Activated T-helper 2 cell treated with anti-CD3 and anti-CD28 coated beads, Interferon-gamma antibody, Interleukin-2, Interleukin-4, amounts not matched to agents 10 μg/mL and 5 μg/mL and 100 μg/mL, durations not matched to agents 14 hours and 24 hours and 36 hours (primary cell): ENCODE measurements at places on chromosomes 5 and 9.

GRCh38 chr5:165497707-165498106, 1992.3 kb downstream of the MAT2B start:
- DNase-seq, result no peak

- no peak for DNase-seq
Measured at GRCh38 chr5:87137283-87137682, 130.4 kb upstream of the RASA1 start.

- no peak for DNase-seq
Measured at GRCh38 chr9:92611621-92612285, 58.2 kb downstream of the IPPK start.

DNA sequence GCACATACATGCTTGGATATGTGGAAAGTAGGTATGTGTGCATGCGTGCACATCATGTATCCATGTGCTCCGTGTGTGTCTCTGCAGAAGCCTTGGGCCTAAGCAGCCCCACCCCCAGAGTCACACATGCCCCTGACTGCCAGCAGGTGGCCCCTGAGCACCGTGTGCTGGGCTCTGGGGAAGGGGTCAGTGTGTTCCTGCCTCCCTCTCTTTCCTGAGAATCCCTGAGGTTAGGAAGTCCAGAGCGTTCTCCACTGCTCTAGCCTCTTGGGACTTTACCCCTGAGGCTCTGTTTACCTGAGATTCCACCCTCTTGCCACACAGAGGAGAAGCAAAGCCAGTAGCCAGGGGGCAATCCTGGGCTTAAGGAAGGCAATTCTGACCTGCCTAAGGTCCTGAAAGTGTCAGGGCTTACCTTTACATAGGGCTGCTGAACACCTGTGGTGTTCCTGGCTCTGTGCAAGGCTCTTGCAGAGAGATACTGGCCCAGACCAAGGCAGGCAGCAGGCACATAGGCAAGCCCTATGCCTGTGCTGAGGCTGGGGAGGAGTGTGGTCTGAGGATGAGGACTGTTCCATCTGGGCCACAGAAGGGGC, 207.3 kb downstream of the TMEM38B start:
- no peak for DNase-seq
